Activated CD4-positive, alpha-beta T cell treated with anti-CD3 and anti-CD28 coated beads, Interleukin-2, amount 10 ng/mL, durations not matched to agents 7 days and 5 days (primary cell): ENCODE measurements at places on chromosomes 12 and 14. TPM values are rescaled to one million over a fixed set of nuclear protein-coding genes. Genes with fewer than 3 reads are reported as not detected.
A peak's percentile ranks its signal among the peaks of the same experiment; 100 is the strongest.

The SP7 gene
- total RNA-seq = not detected

The FAM90A1 gene
- total RNA-seq = 0.15 TPM

GRCh38 chr14:68526512-68527091 is 266.3 kb downstream of the ZFP36L1 start:
- H3K4me1 ChIP-seq = no peaks in the 10 kb centered on the region
- H3K36me3 ChIP-seq = peaks cover 6% of the 10 kb centered on the region
- no peak for DNase-seq

- H3K4me1 ChIP-seq = no peaks in the 10 kb centered on the region
- no peaks in the 10 kb centered on the region for H3K36me3 ChIP-seq
- H3K27ac ChIP-seq = no peak overlapping the region
- no peak for DNase-seq
- no peaks in the 10 kb centered on the region for H3K27me3 ChIP-seq
Measured at GRCh38 chr14:41868396-41868795, 261.7 kb downstream of the LRFN5 start.

DNA sequence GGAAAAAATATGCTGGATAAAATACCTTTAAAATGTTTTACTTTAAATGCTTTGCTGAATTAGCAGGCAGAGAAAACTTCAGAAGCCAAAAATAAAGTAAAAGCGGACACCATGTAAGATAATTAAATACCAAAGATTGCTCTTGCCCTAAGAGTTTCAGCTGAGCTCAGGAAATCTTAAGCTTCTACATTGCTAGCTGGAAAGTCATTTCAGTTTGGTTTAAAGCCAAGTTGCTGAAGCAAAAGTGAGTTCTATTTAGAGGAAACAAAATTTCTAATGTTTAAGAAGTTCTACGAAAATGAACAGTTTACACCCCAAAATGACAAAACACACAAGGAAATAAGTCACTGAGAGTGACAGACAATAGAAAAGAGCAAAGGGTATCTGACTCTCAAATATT is 310.0 kb downstream of the ADAMTS20 start:
- no peaks in the 10 kb centered on the region for H3K27me3 ChIP-seq
- H3K36me3 ChIP-seq = no peaks in the 10 kb centered on the region
- no peak for DNase-seq

- H3K36me3 ChIP-seq = peaks cover 30% of the 10 kb centered on the region
- no peak overlapping the region for H3K4me3 ChIP-seq
- peak overlapping the region; percentile 37 for H3K27ac ChIP-seq
- no peaks in the 10 kb centered on the region for H3K27me3 ChIP-seq
Measured at GRCh38 chr12:120067901-120068300, 48.7 kb downstream of the RAB35 start.

The GLIPR1L2 gene
- total RNA-seq = 0.75 TPM

The TTC9 gene
- 16.7 TPM for total RNA-seq

DNA sequence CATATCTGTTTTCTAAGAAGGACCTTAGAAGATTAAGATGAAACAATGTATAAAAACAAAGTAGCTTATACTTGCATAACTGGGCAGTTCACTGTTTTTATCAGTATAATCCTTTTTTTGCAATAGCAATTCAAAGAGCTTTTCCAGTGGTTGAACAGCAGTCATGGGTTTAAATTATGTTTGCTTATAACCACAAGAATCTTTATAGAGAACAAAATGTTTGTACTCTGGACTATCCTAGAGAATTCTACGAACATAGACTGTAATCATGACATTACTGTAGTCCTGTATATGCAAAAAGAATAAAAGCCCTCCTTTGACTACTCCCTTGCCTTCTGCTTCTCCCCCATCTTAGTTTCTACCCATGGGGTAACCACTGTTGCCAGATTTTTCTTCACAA is 5.7 kb downstream of the FAM177A1 start:
- H3K27ac ChIP-seq = no peak overlapping the region
- DNase-seq = no peak
- H3K36me3 ChIP-seq = peaks cover 26% of the 10 kb centered on the region
- H3K27me3 ChIP-seq = no peaks in the 10 kb centered on the region
- no peak overlapping the region for H3K4me3 ChIP-seq

DNA sequence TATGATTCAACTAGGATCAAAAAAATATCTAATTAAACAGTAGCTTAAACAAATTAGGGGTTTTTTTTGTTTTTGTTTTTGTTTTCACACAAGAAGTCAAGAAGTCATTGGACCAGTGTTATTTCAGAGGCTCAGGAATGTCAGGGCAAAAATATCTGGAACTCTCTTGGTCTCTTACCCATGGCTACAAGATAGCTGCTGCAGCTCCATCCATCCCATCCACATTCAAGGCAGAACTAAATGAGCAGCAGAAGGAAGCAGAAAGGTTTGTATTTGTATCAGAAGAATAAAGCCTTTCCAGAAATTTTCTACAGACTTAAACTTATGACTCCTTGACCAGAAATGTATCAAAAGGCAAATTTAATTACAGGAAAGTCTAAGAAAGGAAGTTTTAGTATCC is 33.8 kb upstream of the BCL2L14 start:
- peaks cover 2% of the 10 kb centered on the region for H3K27me3 ChIP-seq
- no peaks in the 10 kb centered on the region for H3K36me3 ChIP-seq
- no peak overlapping the region for H3K4me3 ChIP-seq
- H3K4me1 ChIP-seq = peaks cover 16% of the 10 kb centered on the region
- no peak for DNase-seq
- no peak overlapping the region for H3K27ac ChIP-seq

- no peaks in the 10 kb centered on the region for H3K36me3 ChIP-seq
- peaks cover 13% of the 10 kb centered on the region for H3K4me1 ChIP-seq
- no peaks in the 10 kb centered on the region for H3K27me3 ChIP-seq
- H3K27ac ChIP-seq = no peak overlapping the region
- H3K4me3 ChIP-seq = no peak overlapping the region
Measured at GRCh38 chr14:61033054-61033453, 52.0 kb downstream of the SLC38A6 start.

GRCh38 chr14:98959958-98960616 is 311.9 kb downstream of the BCL11B start:
- no peak overlapping the region for H3K4me3 ChIP-seq
- H3K27ac ChIP-seq = peak overlapping the region; percentile 1
- DNase-seq = no peak
- H3K4me1 ChIP-seq = peaks cover 17% of the 10 kb centered on the region

The RPL36AL gene
- total RNA-seq = 262 TPM

- peaks cover 84% of the 10 kb centered on the region for H3K4me1 ChIP-seq
- H3K27ac ChIP-seq = peak overlapping the region; percentile 92
- peak; percentile 81 for DNase-seq
Measured at GRCh38 chr12:563250-563781, 99.9 kb downstream of the NINJ2 start.

DNA sequence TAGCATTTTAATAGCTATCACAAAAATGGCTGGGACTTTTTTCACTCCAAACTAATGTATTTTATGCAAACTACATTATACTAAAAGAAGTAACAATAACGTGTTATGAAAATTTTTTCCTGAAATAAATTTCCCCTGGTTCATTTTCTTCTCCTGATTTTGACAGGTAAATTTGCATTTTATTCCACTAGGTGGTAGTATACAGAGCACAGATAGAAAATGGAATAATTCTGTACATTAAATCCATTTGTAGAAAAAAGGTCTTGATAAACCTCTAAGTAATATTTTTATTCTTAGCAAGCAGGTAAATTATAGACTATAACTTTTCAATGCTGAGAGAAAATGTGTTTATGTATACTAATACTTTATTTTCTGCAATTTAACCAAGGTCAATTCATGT is 96.5 kb downstream of the BCAT1 start:
- H3K27ac ChIP-seq = no peak overlapping the region
- H3K4me1 ChIP-seq = no peaks in the 10 kb centered on the region
- H3K4me3 ChIP-seq = no peak overlapping the region

GRCh38 chr12:46351886-46352650 is 20.5 kb downstream of the SLC38A2 start:
- H3K4me1 ChIP-seq = peaks cover 13% of the 10 kb centered on the region
- no peaks in the 10 kb centered on the region for H3K36me3 ChIP-seq
- H3K4me3 ChIP-seq = no peak overlapping the region
- DNase-seq = no peak

- H3K4me3 ChIP-seq = no peak overlapping the region
- no peaks in the 10 kb centered on the region for H3K36me3 ChIP-seq
- H3K27me3 ChIP-seq = no peaks in the 10 kb centered on the region
- no peak overlapping the region for H3K27ac ChIP-seq
Measured at GRCh38 chr12:102441077-102441596, 39.2 kb downstream of the IGF1 start.
